Smooth muscle cell of the pulmonary artery (primary cell): ENCODE measurements at places on chromosomes 2 and 18. TPM values are rescaled to one million over a fixed set of nuclear protein-coding genes. Genes with fewer than 3 reads are reported as not detected.

The TFPI gene
- 150 and 489 TPM in 2 replicates for total RNA-seq

The TRAF3IP1 gene
- total RNA-seq: 8.1 and 12.0 TPM in 2 replicates

The SEPTIN10 gene
- 96.1 and 111 TPM in 2 replicates for total RNA-seq

The CD8A gene
- 0.07 TPM in 1 of 2 replicates, not detected in the other for total RNA-seq

The ZNF521 gene
- 17.5 and 20.7 TPM in 2 replicates for total RNA-seq

The PLGLB1 gene
- total RNA-seq: 0.33 and 0.40 TPM in 2 replicates

The DSG1 gene
- not detected in 2 replicates for total RNA-seq

The CDH20 gene
- total RNA-seq: 0.13 TPM in 1 of 2 replicates, not detected in the other

The KIF1A gene
- 0.07 and 0.33 TPM in 2 replicates for total RNA-seq

The ITPRID2 gene
- 154 and 160 TPM in 2 replicates for total RNA-seq

The REG3G gene
- total RNA-seq: not detected in 2 replicates

The ABCB11 gene
- under 0.01 and 0.13 TPM in 2 replicates for total RNA-seq

The ITGAV gene
- 343 and 346 TPM in 2 replicates for total RNA-seq

The GPR45 gene
- total RNA-seq: not detected in 2 replicates

The CTNNA2 gene
- 0.07 TPM in 1 of 2 replicates, not detected in the other for total RNA-seq

The C2orf80 gene
- not detected in 2 replicates for total RNA-seq

The MERTK gene
- 0.69 and 0.91 TPM in 2 replicates for total RNA-seq

The QPCT gene
- 8.8 and 11.1 TPM in 2 replicates for total RNA-seq

The CXCR1 gene
- not detected in 2 replicates for total RNA-seq

The SCYGR8 gene
- total RNA-seq: not detected in 2 replicates

The MAB21L4 gene
- not detected in 2 replicates for total RNA-seq

The GPR55 gene
- not detected in 2 replicates for total RNA-seq

The OR6B3 gene
- total RNA-seq: not detected in 2 replicates

The CNDP1 gene
- not detected in 2 replicates for total RNA-seq

The SPDYA gene
- total RNA-seq: 0.83 and 0.91 TPM in 2 replicates

The SLC11A1 gene
- total RNA-seq: 0.13 TPM in 2 replicates

The PSMA8 gene
- not detected in 2 replicates for total RNA-seq

The ARHGAP28 gene
- 0.03 and 7.2 TPM in 2 replicates for total RNA-seq

The VIT gene
- total RNA-seq: 2.0 and 8.9 TPM in 2 replicates

The SLC5A7 gene
- not detected in 2 replicates for total RNA-seq

The LIMS4 gene
- 3.1 and 9.4 TPM in 2 replicates for total RNA-seq

The CD207 gene
- total RNA-seq: not detected in 2 replicates

The ASIC4 gene
- total RNA-seq: 0.39 and 0.46 TPM in 2 replicates

The KIF3C gene
- total RNA-seq: 14.7 and 19.2 TPM in 2 replicates

The SLC4A1AP gene
- total RNA-seq: 23.1 and 24.9 TPM in 2 replicates

The BCL11A gene
- total RNA-seq: 0.20 and 0.59 TPM in 2 replicates
